ENCODE measurements at places on chromosomes 2 and 18.

GRCh38 chr2:195612611-195613495 is 44.2 kb upstream of the SLC39A10 start:
- no peak for DNase-seq

DNA sequence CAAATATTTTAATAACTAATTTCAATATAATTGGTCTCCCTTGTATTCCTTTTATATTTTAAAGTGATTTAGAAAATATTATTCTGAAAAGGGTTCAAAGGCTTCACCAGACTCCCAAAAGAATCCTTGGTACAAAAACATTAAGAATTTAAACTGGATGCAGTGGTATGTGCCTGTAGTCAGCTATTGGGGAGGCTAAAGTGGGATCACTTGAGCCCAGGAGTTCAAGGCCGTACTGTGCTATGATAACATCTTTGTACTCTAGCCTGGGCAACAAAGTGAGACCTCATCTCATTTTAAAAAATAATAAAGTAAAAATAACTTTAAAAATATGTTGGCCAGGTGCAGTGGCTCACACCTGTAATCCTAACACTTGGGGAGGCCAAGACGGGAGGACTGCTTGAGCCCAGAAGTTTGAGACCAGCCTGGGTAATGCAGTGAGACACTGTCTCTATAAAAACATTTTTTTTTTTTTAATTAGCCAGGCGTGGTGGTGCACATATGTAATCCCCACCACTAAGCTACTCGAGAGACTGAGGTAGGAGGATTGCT is 14.7 kb downstream of the NCL start:
- no peak for DNase-seq

- DNase-seq, result no peak
Measured at GRCh38 chr2:64283641-64284361, 139.6 kb upstream of the PELI1 start.

DNA sequence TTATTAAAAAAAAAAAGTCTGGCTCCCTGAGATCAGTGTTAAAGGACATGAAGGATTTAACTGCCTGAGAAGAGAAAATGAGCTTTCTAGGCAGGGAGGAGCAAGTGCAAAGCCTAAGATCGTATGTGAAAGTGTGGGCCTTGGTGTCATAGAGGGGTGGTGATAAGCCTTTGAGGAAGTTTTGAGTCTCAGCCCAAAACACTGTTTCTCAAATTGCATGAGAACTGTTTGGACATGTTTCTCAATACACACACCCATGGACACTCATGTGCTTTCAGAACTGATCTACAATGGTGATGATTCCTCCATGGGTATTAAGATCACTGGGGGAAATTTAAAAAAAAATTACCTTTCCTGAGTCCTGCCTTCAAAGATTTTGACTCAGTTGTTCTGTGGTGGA is 336.7 kb upstream of the RND3 start:
- DNase-seq, result no peak

DNA sequence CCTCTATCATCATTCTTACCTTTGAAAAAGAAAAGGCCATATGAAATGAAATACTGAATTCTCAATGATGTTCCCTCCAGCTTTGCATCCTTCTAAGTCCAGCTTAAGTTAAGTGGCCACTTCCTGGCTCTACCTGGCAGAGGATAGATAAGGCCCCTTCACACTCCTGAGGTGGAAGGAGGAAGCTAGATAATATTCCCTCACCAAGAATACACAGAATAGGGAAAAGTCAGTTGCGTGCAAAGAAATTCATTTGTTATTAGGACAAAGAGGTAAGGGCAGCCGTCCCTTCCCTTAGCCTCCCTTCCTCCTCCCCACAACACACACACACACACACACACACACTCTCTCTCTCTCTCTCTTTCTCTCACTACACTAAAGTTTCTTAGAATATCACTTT is 37.5 kb downstream of the OLA1 start:
- no peak for DNase-seq

- DNase-seq, result no peak
Measured at GRCh38 chr18:55731594-55732042, 143.6 kb upstream of the TCF4 start.

- no peak for DNase-seq
Measured at GRCh38 chr18:70576276-70577022, 287.6 kb downstream of the SOCS6 start.

DNA sequence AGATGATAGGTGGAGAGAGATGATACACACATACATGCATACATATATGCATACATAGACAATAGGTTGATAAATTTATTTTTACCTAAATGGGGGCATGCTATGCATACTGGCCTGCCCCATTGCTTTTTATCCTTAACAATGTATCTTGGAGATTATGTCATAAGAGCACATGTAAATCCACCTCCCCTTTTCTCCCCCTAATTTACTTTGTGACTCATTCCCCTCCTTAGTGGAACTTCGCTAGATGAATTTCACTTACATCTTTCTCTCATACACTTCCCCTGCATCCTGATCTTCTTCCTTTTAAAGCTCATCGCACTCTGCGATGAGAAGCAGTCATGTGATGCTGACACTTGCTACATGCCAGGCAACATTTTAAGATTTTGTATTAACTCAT is 223.6 kb downstream of the C1D start:
- no peak for DNase-seq
